CD8-positive, alpha-beta memory T cell (primary cell): ENCODE measurements at places on chromosomes 2 and 18. TPM values are rescaled to one million over a fixed set of nuclear protein-coding genes. Genes with fewer than 3 reads are reported as not detected.

DNA sequence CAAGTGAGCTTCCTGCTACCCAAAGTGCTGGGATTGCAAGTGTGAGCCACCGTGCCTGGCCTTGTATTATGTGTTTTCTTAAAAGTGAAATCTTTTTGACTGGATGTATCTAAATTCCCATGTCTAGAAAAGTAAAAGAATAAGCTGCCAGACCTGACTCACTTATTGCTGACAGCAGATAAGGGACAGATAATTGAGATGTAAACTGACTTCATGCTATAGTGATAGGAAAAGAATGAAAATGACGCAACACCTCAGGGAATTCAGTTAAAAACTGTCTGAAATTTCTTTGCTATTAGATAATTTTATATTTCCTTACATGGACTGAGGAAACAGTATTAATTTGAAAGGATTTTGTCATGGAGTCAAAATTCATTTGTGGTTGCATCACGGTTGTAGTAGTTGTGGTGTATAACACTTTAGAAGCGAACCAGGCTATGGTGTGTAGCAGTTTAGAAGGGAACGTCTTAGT is 19.4 kb downstream of the TTC27 start:
- no peak overlapping the region for H3K27ac ChIP-seq
- H3K27me3 ChIP-seq, result no peaks in the 10 kb centered on the region
- no peak for DNase-seq
- H3K4me3 ChIP-seq, result no peak overlapping the region
- H3K4me1 ChIP-seq, result no peaks in the 10 kb centered on the region
- peaks cover 7% of the 10 kb centered on the region for H3K36me3 ChIP-seq

DNA sequence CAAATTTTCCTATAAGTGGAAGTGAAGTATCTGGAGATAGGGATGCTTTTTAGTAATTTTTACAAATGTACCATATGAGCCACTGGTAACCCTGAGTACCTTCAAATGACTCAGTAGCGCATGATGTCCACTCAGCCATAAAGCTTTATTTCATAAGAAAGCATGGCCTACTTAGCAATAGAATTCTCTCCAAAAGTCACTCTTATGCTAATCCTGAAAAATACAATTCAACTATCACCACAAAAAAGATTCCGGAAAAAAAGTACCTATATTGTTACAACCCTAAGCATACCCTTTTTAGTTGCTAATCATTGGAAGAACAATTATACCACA is 732.2 kb downstream of the SOCS6 start:
- H3K4me1 ChIP-seq, result no peaks in the 10 kb centered on the region
- no peak overlapping the region for H3K27ac ChIP-seq
- no peaks in the 10 kb centered on the region for H3K36me3 ChIP-seq
- DNase-seq, result no peak
- H3K4me3 ChIP-seq, result no peak overlapping the region

TFCP2L1 gene
- 0.11 TPM for total RNA-seq

LBX2 gene
- 0.38 TPM for total RNA-seq

DNA sequence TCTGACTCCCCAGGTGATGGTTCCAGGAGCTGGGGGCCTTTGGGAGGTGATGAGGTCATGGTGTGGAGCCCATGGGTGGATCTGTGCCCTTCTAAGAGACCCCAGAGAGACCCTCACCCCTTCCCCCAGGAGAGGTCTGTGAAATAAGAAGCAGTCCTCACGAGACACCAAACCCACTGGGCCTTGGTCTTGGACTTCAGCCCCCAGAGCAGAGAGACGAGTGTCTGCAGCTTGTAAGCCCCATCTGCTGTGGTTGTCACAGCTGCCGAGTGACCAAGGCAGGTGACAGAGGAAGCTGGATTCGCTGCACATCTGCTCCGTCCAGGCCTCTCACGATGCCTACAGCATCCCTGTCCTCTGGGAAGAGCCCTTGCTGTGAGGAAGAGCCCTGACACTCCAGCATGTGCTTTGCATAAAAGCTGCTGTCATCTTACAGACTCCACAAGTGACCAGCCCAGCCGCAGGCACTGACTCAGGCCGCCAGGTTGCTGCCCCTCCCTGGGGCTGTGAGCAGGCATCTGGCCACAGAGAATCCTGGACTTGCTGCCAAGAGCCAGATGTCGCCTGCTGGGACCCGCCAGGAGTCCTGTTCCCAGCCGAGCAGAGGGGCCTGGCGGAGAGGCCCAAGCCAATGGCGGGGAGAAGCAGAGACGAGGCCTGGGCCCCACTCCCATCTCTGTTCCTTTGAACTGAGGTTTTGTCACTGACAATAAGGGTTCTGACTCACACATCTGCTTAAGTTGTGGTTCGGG is 150.8 kb downstream of the PXDN start:
- no peaks in the 10 kb centered on the region for H3K4me1 ChIP-seq
- H3K27ac ChIP-seq, result no peak overlapping the region
- no peak overlapping the region for H3K4me3 ChIP-seq
- no peaks in the 10 kb centered on the region for H3K36me3 ChIP-seq

GRCh38 chr2:80167284-80167808 is 137.2 kb downstream of the LRRTM1 start:
- no peaks in the 10 kb centered on the region for H3K36me3 ChIP-seq
- H3K27ac ChIP-seq, result no peak overlapping the region
- no peak for DNase-seq
- H3K4me3 ChIP-seq, result no peak overlapping the region
- H3K27me3 ChIP-seq, result no peaks in the 10 kb centered on the region
- H3K4me1 ChIP-seq, result no peaks in the 10 kb centered on the region
